ENCODE measurements at places on chromosomes 1 and 21.

GRCh38 chr21:32147041-32147440 lies 131.8 kb downstream of the MIS18A start:
- no peak for DNase-seq

DNA sequence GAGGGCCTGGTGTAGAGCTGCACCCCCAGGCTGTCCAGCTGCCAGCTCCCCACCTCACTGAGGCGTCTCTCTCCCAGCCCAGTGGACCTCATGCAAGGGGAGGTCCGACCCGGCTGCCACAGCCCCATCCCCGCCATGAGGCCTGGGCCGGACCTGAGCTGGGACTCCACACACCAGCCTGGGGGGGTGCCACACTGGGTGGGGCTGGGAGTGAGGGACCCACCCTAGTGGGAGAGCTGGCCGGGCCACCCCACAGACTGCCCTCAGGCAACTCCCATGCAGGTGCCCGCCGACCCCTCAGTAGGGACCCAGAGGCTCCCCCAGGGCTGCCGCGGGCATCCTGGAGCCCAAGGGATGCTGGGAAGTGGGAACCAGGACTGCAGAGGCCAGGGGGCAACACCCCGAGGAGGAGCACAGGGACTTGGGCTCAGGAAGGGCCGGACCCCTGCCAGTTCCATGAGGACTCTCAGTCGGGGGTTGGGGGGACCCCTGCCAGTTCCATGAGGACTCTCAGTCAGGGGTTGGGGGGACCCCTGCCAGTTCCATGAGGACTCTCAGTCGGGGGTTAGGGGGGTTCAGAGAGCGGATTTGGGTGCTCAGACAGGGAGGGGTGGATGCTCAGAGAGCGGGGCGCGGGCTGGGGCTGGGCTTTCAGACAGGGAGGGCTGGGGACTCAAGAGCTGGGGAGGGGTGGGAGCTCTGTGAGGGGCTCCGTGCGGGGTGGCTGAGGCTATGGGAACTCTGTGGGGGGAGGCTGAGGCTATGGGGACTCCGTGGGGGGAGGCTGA lies 1.2 kb upstream of the RNF223 start:
- DNase-seq: no peak

- DNase-seq: peak; percentile 81
Measured at GRCh38 chr1:16078925-16079656, 5.6 kb upstream of the FAM131C start.

DNA sequence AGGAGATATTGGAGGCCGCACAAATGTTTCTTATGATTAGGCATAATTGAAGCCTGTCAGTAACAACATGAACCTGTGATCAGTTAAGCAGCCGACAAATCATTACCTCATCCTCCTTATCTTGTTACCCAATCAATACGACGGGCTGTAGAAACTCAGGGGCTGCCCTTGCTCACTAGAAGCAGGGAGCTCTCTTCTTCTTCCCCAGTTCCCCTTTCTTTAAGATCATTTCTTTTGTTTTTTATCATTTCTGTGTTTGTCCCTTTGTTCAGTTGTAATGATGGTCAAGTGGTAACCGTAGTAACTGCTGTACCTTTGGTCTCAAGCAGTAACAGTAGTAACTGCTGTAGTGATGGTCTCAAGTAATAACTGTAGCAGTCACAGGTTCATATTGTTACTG lies 13.8 kb upstream of the FCGR2A start:
- DNase-seq: no peak

DNA sequence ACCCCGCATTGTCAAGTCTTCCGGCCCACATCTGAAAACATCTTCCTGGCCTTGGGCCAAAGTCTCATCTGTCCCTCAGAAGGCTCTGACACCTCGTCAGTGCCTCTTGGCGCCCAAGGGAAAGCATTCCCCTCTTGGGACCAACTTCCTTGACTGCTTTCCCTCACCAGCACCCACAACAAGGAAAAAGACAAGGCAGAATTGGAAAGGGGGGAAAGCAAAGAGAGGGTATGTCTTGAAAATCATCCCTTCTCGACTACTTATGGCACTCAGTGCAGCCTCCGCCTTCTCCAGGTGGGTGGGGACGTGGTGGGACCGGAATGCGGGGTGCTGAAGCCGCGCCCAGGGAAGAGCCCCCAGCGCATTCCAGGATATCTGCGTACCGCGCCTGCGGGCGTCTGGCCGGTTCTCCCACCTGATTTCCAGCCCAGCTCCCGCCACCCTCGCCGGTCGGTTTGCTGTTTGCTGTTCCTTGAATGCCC lies 554 bp upstream of the SLC39A1 start:
- DNase-seq: peak; percentile 36

All from lung microvascular endothelial cell (primary cell).